ENCODE measurements at places on chromosomes 13 and 19. TPM values are rescaled to one million over a fixed set of nuclear protein-coding genes. Genes with fewer than 3 reads are reported as not detected.

- DNase-seq = no peak
- H3K27me3 ChIP-seq = no peaks in the 10 kb centered on the region
- H3K4me3 ChIP-seq = no peak overlapping the region
- H3K4me1 ChIP-seq = no peaks in the 10 kb centered on the region
These were observed 499.8 kb downstream of the LIG4 start for GRCh38 chr13:107715496-107715895.

- no peak overlapping the region for H3K27ac ChIP-seq
- no peak overlapping the region for H3K4me3 ChIP-seq
- no peaks in the 10 kb centered on the region for H3K27me3 ChIP-seq
- no peak for DNase-seq
- H3K36me3 ChIP-seq = no peaks in the 10 kb centered on the region
- no peaks in the 10 kb centered on the region for H3K4me1 ChIP-seq
These were observed 6.9 kb upstream of the OVOL3 start for GRCh38 chr19:36103842-36104552.

GRCh38 chr19:33960566-33960965, 163.9 kb downstream of the KCTD15 start:
- no peak overlapping the region for H3K27ac ChIP-seq
- no peaks in the 10 kb centered on the region for H3K27me3 ChIP-seq
- no peak overlapping the region for H3K4me3 ChIP-seq
- DNase-seq = no peak
- no peaks in the 10 kb centered on the region for H3K36me3 ChIP-seq

GRCh38 chr19:40803857-40804782, 5.1 kb downstream of the EGLN2 start:
- peak overlapping the region; percentile 94 for H3K27ac ChIP-seq
- H3K27me3 ChIP-seq = no peaks in the 10 kb centered on the region
- DNase-seq = no peak
- no peak overlapping the region for H3K4me3 ChIP-seq

GRCh38 chr13:95924389-95924994, 128.7 kb downstream of the UGGT2 start:
- H3K4me3 ChIP-seq = no peak overlapping the region
- H3K27me3 ChIP-seq = no peaks in the 10 kb centered on the region
- H3K4me1 ChIP-seq = no peaks in the 10 kb centered on the region

GRCh38 chr13:31747966-31748365, 8.6 kb downstream of the RXFP2 start:
- H3K27ac ChIP-seq = no peak overlapping the region
- H3K4me3 ChIP-seq = no peak overlapping the region
- H3K4me1 ChIP-seq = no peaks in the 10 kb centered on the region

DNA sequence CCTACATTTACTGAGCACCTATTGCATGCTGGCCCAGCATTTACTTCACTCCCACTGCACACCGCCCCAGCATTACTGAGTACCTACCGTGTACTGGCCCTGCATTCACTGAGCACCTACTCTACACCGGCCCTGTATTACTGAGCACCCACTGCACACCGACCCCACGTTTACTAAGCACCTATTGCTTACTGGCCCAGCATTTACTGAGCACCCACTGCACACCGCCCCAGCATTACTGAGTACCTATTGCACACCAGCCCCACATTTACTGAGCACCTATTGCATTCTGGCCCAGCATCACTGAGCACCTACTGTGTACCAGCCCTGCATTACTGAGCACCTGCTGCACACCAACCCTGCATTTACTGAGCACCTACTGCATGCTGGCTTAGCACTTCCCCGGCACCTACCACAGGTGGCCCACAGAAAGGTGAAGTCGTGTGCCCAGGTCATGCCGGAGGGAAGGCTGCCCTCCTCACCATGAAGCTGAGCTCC, 6.9 kb downstream of the TPGS1 start:
- no peak overlapping the region for H3K4me3 ChIP-seq
- H3K27me3 ChIP-seq = no peaks in the 10 kb centered on the region
- no peak for DNase-seq

DNA sequence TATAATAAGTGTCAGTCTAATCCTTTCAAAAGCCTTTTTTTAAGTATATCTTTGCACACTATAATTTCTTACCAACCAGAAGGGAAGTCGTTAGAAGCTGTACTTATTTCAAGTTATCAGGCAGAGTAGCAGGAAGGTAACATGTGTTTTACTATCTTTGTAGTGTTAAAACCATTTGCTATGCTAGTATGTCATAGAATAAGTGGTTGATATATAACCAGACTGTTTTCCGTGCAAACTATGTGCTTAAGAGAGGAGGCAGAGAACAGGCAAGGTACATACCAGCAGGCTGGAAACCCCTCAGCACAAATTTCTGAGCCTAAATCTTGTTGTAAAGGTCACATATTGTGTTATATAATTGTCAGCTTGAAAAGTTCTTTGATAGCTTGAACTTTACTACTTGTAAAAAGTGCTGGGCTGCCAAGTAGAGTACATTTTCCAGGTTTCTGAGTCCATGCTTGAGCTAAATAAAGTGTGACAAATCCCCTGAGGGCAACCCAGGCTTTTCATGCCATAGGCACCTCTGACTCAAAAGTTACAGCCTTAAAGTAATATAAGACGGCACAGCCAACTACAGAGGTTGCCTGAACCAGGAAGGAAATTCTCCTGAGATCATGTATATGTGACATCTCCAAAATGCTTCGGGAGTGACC, 1297.4 kb downstream of the PCDH9 start:
- no peak for DNase-seq
- H3K27ac ChIP-seq = no peak overlapping the region
- no peak overlapping the region for H3K4me3 ChIP-seq
- no peaks in the 10 kb centered on the region for H3K27me3 ChIP-seq

GRCh38 chr13:80523134-80523533, 182.2 kb upstream of the SPRY2 start:
- no peak for DNase-seq
- no peaks in the 10 kb centered on the region for H3K27me3 ChIP-seq
- no peaks in the 10 kb centered on the region for H3K36me3 ChIP-seq
- no peaks in the 10 kb centered on the region for H3K4me1 ChIP-seq
- H3K4me3 ChIP-seq = no peak overlapping the region

GRCh38 chr13:83995930-83996329, 113.7 kb upstream of the SLITRK1 start:
- DNase-seq = no peak
- H3K36me3 ChIP-seq = no peaks in the 10 kb centered on the region
- no peaks in the 10 kb centered on the region for H3K27me3 ChIP-seq
- no peaks in the 10 kb centered on the region for H3K4me1 ChIP-seq
- H3K27ac ChIP-seq = no peak overlapping the region

DNA sequence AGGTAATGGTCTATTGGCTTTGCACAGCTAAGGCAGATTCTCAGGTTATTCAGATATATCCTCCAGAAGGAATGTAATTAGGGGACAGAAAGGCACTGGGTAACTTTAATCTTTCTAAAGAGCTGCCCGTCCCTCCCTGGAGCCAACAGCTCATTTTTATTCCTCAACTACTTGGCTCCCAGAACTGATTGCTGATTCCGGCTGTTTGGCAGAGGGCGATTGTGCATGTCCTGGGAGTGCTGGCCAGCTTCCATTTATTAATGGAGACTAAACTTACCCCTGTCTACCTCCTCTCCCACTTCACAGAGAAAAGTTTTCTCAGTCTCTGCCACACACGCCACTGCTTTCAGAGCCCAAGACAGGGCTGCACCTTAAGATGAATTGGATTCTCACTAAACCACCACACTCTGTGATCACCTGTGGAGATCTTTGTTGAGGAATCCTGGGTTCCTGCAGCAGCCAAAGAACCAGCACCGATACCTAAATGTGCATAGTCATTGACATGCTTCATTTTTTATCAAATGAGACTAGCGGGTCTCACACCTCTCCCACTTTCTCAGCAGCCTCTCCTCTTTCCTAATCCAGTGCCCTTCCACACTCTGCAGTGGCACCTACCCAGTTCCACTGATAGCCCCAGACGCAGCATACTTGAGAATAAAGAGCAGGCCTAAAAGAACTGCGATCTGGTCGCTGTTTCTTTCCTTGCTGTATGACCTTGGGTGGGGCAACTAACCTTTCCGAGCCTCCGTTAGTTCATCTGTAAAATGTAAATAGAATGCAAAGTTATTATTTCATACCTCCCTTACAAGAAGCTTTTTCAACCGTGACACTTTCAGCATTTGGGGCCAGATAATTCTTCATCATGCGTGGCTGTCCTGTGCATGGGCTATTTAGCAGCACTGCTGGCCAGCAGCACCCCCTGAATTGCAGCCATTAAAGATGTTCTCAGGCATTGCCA, 648.7 kb downstream of the UQCRFS1 start:
- no peaks in the 10 kb centered on the region for H3K27me3 ChIP-seq
- no peaks in the 10 kb centered on the region for H3K4me1 ChIP-seq

- no peaks in the 10 kb centered on the region for H3K27me3 ChIP-seq
- no peak overlapping the region for H3K4me3 ChIP-seq
- no peaks in the 10 kb centered on the region for H3K4me1 ChIP-seq
- H3K36me3 ChIP-seq = no peaks in the 10 kb centered on the region
- no peak for DNase-seq
These were observed 98.3 kb upstream of the KLF5 start for GRCh38 chr13:72960541-72960940.

DNA sequence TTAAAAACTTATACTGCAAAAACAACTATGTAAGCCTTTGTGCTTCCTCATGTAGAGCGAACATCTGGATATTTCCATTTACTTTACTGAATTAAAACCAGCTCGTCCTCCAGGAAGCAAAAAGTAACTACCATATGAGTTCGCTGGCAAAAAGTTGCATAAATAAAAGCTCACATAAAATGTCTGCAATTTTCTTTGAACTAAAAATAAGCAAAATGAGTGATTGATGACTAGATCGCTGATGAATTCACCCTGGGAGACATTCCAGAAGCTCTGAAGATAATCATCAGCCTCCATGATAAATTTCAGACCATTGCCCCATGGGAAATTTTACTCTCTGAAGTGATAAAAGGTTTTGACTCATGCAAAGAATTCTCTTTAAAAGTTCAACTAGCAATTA, 67.3 kb upstream of the SACS start:
- no peak for DNase-seq
- no peaks in the 10 kb centered on the region for H3K36me3 ChIP-seq
- H3K4me1 ChIP-seq = no peaks in the 10 kb centered on the region
- H3K4me3 ChIP-seq = no peak overlapping the region
- no peak overlapping the region for H3K27ac ChIP-seq

DNA sequence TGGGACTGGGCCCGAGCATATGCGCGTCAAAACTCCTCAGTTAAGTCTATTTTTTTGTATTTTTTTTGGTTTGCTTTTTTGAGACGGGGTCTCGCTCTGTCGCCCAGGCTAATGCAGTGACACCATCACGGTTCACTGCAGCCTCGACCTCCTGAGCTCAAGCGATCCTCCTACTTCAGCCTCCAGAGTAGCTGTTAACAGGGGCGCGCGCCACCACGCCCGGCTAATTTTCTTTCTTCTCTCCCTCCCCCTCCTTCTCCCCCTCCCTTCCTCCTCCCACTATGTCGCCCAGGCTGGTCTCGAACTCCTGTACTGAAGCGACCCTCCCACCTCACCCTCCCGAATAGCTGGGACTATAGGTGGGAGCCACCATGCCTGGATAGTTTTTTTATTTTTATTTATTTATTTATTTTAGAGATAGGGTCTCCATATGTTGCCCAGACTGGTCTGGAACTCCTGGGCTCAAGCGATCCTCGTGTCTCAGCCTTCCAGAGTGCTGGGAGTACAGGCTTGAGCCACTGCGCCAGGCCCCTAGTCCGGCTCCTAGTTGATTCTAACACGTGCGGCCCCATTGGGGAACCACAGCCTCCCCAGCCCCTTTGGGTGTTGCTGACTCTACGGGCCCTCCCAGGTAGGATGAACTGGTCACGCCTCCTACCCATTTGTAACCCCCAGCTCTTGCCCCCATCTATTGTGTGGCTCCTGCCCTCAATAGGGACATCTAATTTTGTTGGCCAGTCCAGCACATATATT, 806 bp upstream of the ZNF837 start:
- H3K27me3 ChIP-seq = no peaks in the 10 kb centered on the region
- H3K27ac ChIP-seq = peak overlapping the region; percentile 96
- H3K4me1 ChIP-seq = peaks cover 24% of the 10 kb centered on the region
- no peaks in the 10 kb centered on the region for H3K36me3 ChIP-seq

- no peaks in the 10 kb centered on the region for H3K36me3 ChIP-seq
- no peaks in the 10 kb centered on the region for H3K27me3 ChIP-seq
- H3K4me3 ChIP-seq = no peak overlapping the region
- no peak overlapping the region for H3K27ac ChIP-seq
- H3K4me1 ChIP-seq = no peaks in the 10 kb centered on the region
- no peak for DNase-seq
These were observed 495.8 kb upstream of the KLF12 start for GRCh38 chr13:74629985-74630384.

- H3K27ac ChIP-seq = no peak overlapping the region
- no peak overlapping the region for H3K4me3 ChIP-seq
- H3K4me1 ChIP-seq = no peaks in the 10 kb centered on the region
- H3K36me3 ChIP-seq = no peaks in the 10 kb centered on the region
- no peak for DNase-seq
These were observed 16.8 kb downstream of the XAB2 start for GRCh38 chr19:7612282-7613274.

GRCh38 chr19:4814625-4815425, 16.7 kb downstream of the TICAM1 start:
- H3K4me1 ChIP-seq = no peaks in the 10 kb centered on the region
- H3K27ac ChIP-seq = no peak overlapping the region
- DNase-seq = no peak
- H3K36me3 ChIP-seq = no peaks in the 10 kb centered on the region
- no peak overlapping the region for H3K4me3 ChIP-seq

GRCh38 chr13:27353166-27353583, 71.2 kb upstream of the GTF3A start:
- no peak for DNase-seq
- H3K4me1 ChIP-seq = no peaks in the 10 kb centered on the region
- H3K27me3 ChIP-seq = no peaks in the 10 kb centered on the region
- H3K36me3 ChIP-seq = no peaks in the 10 kb centered on the region

DNA sequence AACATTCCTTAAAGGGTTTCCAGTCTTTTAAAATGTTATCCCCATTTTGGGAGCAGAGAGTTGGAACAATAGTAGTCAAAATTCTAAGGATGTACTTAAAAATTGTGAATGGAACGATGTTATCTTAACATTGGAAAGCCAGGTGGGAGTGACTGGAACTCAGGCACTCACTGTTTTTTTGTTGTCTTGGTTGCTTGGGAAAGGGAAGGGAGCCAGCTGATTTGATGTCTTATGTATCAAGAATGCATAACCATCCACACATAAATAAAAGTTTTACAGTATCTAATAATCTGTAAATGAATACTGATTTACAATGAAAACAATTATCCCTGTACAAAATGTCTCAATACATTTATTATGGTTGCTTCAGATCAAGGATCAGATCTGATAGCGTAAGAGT, 88.7 kb downstream of the SLC10A2 start:
- H3K4me1 ChIP-seq = no peaks in the 10 kb centered on the region
- no peaks in the 10 kb centered on the region for H3K36me3 ChIP-seq
- H3K27me3 ChIP-seq = no peaks in the 10 kb centered on the region
- no peak for DNase-seq
- H3K27ac ChIP-seq = peak overlapping the region; percentile 70
- H3K4me3 ChIP-seq = peak overlapping the region; percentile 22

Gene ADGRE3
- total RNA-seq = not detected

Gene GFY
- total RNA-seq = not detected

Gene SIGLEC8
- 0.80 TPM for total RNA-seq

Gene CRB3
- 30.7 TPM for total RNA-seq

Gene EML2
- 32.4 TPM for total RNA-seq
